ENCODE measurements at places on chromosomes 7 and 10. TPM values are rescaled to one million over a fixed set of nuclear protein-coding genes. Genes with fewer than 3 reads are reported as not detected.

Gene DENND2A
- total RNA-seq: 26.9 TPM

Gene ELN
- total RNA-seq: 0.59 TPM

Gene HIP1
- total RNA-seq: 20.9 TPM

Gene GHRHR
- not detected for total RNA-seq

Gene CNTNAP2
- not detected for total RNA-seq

DNA sequence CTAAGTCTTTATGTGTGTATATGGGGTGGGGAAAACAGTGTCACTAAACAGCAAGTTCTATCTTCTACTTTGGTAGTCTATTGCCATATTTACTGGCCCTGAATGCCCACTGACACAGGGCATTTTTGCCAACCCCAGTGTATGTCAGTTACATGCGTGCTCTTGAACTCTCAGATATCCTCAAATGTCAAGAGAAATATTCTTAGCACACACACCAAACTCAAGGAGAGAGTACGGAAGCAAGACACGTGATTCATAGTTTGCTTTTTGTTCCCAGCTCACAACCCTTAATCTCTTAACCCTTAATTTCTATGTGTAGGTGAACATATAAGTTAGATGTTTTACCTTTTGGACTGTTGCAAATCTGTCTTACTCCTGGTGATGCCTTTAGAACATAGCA is 39.3 kb downstream of the EPC1 start:
- DNase-seq: no peak

GRCh38 chr10:31836569-31837406 is 91.8 kb downstream of the ARHGAP12 start:
- peak; percentile 52 for DNase-seq

DNA sequence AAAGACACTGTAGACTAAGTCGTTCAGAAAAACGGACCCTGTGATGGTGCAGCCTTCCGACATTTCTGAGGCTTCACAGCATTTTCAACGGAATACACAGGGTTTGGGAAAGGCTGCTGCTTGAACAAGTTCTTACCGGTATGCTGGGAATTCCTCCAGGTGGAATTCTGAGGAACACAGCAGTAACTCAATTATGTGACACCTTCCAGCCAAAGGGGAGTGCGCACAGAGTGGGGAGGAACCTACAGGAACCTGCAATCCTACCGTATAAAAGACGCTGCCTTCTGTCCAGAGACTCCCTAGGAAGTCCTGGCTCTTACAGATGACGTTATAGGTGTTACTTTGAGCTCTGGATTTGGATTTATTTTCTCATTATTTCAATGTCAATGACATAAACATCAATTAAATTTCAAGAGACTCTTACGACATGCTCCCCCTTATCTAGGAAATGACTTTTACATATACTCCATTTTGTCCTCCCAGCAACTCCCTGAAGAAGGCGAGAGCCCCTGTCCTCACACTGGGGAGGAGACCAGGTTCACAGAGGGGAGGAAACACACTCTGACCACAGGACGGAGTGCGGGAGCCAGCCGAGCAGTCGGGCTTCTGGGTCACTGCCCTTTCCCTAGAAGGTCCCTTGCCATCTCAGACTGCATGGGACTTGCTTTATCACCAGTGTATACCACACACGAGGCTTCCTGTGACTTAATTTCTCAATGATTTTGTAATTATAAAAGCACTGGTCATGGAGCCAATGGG is 27.9 kb downstream of the VIPR2 start:
- DNase-seq: no peak

DNA sequence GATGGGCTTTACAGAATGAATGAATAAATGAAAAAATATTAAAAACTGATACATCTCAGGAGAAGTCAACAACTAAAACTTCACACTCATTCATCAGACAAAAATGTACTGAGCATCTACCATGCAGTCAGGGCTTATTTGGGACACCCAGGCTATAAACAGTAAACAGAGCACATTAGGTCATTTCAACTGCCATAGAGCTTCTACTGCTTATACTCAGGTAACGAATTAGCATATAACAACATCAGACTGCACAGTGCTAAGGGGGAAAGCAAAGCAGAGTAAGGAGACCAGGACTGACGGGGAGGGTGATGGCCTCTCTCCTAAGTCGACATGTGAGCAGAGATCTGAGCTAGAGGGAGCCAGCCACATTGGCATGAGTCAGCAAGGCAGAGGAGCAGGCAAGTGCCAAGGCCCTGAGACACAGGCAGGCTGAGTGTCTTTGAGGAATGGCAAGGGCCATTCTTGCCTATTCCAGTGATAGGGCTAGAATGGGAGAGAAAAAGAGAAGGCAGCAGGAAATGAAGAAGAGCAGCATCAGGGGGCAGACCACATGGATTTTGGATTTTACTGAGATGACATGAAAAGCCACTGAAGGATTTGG is 528.9 kb downstream of the PARD3 start:
- peak; percentile 73 for DNase-seq

DNA sequence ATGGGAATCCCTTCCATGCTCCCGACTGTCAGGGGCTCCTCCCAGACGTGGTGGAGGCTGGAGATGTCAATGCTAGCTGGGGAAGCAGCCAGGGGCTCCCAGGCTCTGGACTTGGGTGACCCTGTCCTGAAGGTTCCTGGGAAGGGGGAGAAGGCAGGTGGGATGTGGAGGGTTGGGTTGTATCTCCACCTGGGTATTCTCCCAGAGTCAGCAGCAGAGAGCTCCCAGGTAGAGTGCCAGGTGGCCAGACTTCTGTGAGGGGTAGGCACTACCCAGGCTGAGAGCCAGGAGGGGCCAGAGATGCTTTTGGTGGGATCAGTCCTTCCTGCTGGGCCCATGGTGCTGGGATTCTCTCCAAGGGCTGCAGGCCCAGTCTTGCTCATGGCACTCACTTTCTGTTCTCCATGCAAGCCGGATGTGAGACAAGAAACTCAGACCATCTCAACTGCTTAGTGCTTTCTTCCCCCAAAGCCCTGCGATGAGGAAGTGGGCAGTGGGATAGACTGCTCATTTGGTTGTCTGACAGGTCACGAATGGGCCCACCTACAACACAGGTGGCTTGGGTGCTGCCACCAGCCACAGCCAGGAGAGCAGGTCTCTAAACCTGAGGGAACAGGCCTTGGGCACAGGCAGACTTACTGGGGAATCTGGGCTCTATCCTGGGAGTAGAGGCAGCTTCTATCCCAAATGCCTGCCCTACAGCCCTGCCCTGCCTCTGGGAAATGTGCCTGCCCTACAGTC is 52.5 kb upstream of the CAMK2B start:
- DNase-seq: no peak

GRCh38 chr7:30726296-30727006 is 25.5 kb upstream of the INMT start:
- no peak for DNase-seq

DNA sequence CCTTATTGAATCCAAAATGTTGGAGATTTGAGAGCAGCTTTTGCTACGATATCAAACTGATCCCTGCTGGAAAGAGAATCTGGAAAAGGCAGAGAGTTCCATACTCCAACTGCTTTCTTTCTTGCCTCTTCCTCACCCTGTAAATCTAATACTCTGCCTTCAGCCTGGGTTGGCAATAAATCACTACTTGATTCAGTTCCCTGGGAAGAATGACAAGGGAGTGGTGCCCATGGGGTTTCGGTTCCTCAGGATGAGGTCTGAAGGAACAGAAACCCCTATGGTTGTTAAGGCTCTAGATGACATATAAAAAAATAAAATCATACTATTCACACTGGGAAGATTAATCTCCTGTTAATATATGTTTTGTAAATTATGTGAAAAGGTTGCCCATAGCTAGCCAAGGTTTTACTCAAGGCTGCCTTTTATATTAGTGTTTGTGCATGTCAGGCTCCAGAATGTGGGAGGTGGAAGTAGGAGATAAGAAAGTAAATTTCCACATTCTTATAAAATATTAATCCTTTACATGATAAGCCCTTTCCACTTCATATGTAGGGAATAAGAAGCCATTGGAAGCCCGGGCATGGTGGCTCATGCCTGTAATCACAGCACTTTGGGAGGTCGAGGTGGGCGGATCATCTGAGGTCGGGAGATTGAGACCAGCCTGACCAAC is 106.2 kb upstream of the CACNA2D1 start:
- no peak for DNase-seq

- no peak for DNase-seq
These were observed 99.7 kb upstream of the PITRM1 start for GRCh38 chr10:3272300-3272699.

- no peak for DNase-seq
These were observed 55.0 kb downstream of the RAB11FIP2 start for GRCh38 chr10:117991701-117992100.

- peak; percentile 74 for DNase-seq
These were observed 125.1 kb downstream of the CDK14 start for GRCh38 chr7:90720984-90721760.

DNA sequence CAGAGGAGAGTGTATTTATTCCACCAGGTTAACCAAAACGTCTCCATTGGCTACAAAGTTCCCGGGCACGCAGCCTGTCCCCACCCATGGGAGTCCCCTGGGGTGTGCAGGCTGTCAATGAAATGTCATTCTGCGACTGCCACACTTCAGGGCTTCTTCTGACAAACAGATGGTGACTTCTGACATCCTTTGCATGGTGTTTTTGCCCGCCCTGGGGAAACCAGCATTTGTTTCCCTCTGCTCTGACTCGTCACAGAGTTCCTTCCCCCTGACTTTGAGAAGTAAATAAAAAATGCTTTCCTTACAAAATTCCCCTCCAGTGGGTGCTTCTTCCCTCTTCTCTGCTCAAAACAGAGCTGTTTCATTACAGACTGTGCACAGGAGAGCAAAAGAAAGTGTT is 38.2 kb downstream of the TNS3 start:
- DNase-seq: no peak

- DNase-seq: peak; percentile 51
These were observed 15.3 kb upstream of the SUN1 start for GRCh38 chr7:816751-817671.

DNA sequence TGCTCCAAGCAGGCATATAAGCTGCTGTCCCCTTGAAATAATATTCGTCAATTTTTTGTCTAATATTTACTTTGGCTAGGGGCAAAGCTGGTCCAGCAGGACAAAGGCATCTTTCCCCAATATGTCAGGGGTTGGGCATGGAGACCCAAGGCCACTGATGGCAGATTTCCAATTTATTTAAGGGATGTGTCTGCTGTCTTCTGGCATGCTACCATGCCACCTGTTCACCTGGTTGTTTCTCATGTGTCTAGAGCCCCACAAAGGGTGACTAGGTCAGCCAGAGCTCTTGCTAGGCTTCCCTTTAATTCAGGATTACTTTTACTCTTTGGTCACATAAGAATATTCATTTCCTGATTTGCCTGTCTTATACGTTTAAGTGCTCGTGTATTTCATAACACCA is 22.1 kb upstream of the SYPL1 start:
- no peak for DNase-seq

DNA sequence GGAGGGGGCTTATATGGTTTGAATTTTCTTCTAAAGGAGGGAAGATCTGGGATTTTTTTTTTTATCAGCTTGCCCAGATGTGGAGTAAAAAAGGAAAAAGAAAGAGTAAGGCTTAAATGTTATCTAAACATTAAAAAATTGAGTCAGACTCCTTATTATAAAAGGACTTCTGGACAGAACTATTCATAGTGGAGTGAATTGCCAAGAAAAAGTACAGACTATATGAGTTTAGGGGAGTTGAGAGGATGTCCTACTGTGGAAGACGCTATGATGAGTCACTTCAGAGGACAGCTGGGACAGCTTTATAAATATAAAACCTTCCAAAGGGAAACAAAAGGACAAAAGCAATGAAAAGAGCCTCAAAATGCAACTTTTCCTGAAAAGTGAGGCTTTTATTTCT is 73.0 kb downstream of the TFPI2 start:
- peak; percentile 54 for DNase-seq

DNA sequence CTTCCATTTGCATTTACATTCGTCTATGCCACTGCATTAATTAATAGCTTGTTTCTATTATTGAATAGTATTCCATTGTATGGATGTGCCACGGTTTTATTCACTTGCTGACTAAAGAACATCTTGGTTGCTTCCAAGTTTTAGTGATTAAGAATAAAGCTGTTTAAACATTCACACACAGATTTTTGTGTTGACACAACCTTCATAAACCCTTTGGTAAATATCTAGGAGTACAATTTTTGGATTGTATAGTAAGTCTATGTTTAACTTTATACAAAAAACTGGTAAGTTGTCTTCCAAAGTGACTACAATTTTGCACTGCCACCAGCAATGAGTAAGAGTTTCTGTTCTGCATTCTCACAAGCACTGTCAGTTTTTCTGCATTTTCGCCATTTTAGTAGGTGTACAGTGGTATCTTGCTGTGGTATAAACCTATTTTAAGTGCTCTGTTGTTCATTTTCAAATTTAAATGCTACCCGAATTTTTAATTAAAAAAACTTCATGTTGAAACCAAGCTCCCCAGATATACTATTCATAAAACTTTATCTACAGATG is 121.4 kb downstream of the RNF133 start:
- DNase-seq: no peak

- DNase-seq: no peak
These were observed 210.3 kb downstream of the CAMK1D start for GRCh38 chr10:12559578-12560178.

DNA sequence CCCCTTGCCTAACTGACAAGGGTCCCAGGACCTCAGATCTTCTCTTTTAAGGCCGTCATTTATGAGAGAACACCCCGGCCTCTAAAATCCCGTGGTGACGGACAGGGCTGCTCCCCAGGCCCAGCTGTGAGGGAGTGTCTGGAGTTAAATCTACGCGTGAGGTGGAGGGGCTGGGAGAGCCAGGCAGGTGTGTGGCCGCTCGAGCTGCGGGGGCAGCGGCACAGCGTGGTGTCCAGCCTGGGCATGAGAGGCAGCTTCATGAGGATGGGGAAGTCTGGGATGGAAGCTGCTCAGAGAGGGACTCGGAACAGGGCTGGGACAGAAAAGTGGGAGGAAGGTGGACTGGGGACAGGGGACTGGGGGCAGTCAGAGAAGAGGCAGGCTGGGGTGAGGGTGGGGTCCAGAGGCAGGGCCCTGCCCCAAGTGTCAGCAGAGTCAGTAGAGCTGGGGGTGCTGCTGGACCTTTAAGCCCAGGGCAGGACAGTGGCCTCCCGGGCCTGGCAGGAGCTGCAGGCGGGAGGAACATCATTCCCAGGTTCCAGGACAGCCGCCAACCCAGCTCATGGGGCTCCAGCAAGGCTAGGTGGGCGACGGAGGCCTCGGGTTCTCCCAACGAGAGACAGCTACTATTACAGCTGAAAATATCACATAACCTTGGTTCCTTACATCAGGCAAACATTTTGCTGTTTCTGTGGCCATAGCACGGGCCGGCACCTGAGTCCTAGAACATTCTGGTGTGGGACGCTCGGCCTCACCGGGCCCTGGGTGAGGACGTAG is 55.2 kb downstream of the JAKMIP3 start:
- no peak for DNase-seq

DNA sequence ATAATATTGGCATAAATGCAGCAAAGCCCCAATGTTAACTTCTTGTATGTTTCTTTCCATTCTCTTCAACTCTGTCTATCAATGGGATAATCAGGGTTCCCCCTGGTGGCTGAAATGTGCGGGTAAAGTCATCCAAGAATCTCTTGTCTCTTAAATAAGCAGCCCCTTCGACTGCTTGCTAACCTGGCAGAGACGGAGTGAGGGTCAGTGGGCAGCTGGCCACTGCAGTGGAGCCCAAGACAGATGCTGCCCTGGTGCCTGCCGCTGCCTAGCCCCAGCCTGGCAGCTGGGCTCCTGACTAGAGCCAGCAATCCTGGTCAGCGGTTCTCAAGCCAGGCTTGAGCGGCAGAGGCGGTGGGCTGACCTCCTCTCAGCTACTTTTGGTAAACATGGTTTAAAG is 248.9 kb downstream of the COBL start:
- DNase-seq: peak; percentile 78

Data from RPMI7951 (cell line).